ENCODE measurements at places on chromosomes 4 and X. TPM values are rescaled to one million over a fixed set of nuclear protein-coding genes. Genes with fewer than 3 reads are reported as not detected.
A peak's percentile ranks its signal among the peaks of the same experiment; 100 is the strongest.

RADX gene
- polyA plus RNA-seq, result 5.2 TPM

ERAS gene
- polyA plus RNA-seq, result 0.16 TPM

GRCh38 chrX:41302370-41302769, 31.6 kb upstream of the DDX3X start:
- no peak for DNase-seq

- DNase-seq, result no peak
These were observed 32.3 kb downstream of the MED28 start for GRCh38 chr4:17646693-17647092.

DNA sequence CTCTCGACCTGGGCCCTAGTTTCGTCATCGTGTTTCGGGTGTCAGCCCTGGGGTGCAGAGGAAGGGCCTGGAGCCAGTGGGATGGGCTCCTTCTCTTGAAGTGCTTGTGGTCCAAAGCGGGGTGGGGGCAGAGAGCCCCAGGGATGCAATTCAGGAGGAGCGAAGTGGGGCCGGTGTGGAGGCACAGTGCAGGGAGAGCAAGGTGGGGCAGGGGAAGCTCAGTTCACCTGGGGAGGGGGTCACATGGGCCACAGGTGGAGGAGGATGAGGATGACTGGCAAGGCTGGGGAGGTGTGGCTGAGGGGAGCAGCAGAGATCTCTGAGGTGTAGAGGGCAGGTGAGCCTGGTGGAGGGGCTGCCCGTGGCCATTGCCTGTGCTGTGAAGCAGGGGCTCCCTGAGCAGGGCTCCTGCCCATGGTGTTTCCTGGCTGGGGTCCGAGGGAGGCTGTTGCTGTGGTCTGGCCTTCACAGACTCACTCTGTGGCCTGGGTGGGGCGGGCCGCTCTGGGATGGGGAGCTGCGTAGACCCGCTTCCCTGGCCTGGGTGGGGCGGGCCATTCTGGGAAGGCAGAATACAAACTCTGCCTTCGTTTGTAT, 6.9 kb downstream of the SORCS2 start:
- no peak for DNase-seq

DNA sequence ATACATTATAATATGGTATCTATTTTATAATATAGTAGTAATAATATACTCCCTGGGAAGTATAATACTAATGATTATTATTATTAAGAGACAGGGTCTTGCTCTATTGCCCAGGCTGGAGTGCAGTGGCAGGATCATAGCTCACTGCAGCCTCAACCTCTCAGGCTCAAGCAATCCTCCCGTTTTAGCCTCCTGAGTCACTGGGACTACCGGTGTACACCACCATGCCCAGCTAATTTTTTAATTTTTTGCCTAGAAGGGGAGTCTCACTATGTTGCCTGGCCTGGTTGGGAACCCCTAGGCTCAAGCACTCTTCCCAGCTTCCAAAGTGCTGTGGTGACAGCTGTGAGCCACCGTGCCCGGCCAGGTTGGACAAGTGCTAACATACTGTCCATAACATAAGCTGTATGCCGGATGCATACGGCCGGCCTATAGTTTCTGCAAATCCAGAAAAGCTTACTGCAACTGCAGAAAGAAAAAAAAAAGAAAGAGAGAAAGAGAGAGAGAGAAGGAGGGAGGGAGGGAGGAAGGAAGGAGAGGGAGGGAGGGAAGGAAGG, 94.2 kb upstream of the PPP2R3B start:
- no peak for DNase-seq

NEIL3 gene
- 8.1 TPM for polyA plus RNA-seq

DNA sequence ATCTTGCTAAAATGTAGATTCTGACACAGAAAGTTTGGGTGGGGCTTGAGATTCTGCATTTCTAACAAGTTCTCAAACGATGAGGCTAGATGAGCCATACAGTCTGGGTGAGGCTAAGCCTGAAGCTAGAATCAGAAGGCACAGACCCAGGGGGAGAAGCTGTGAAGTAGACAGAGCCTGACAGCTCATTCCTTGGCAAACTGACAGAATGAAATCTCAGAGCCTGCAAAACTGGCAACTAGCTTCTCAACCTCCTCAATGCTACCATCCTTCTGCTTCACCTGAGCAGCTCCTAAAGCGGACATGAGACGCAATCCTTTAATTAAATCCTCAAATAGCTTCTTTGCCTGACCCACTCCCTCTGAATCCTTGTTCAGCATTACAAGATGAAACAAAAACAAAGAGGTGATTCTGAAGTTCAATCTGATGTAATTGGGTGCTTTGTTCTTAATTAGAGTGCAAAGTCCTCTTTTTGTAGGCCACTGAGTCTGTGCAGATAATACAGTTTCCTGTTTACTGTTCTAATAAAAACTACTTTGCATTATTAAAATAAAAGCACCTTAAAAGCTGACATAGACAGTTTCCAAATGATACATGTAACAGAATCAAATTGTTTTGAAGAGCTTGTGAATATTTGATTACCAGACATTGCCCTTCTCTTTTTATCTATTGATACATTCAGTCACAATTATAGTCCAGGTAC, 71.0 kb upstream of the BMP2K start:
- no peak for DNase-seq

- DNase-seq, result no peak
These were observed 14.8 kb downstream of the GABRQ start for GRCh38 chrX:152652467-152652866.

TCP11X2 gene
- polyA plus RNA-seq, result 0.87 TPM

MAGEA1 gene
- polyA plus RNA-seq, result not detected

GRCh38 chr4:67885762-67886161, 2.0 kb upstream of the TMPRSS11D start:
- no peak for DNase-seq

CEP44 gene
- polyA plus RNA-seq, result 19.5 TPM

DNA sequence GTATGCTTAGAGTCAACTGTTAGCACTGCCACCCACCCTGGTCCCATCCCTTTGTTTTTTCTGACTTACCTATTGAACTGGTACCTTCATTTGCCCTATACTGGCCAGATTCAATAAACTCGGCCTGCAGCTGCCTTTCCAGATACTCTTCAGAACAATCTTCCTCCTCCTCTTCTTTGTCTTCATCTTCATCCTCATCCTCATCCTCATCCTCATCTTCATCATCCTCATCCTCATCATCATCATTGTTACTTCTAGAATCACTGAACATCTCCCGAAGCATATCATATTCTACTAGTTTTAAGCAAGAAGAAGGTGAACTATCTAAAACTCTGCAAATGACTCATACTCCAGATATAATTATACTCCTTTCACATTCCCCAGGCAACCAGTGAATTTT, 14.9 kb downstream of the TAF7L start:
- DNase-seq, result no peak

CXorf49 gene
- polyA plus RNA-seq, result not detected

DNA sequence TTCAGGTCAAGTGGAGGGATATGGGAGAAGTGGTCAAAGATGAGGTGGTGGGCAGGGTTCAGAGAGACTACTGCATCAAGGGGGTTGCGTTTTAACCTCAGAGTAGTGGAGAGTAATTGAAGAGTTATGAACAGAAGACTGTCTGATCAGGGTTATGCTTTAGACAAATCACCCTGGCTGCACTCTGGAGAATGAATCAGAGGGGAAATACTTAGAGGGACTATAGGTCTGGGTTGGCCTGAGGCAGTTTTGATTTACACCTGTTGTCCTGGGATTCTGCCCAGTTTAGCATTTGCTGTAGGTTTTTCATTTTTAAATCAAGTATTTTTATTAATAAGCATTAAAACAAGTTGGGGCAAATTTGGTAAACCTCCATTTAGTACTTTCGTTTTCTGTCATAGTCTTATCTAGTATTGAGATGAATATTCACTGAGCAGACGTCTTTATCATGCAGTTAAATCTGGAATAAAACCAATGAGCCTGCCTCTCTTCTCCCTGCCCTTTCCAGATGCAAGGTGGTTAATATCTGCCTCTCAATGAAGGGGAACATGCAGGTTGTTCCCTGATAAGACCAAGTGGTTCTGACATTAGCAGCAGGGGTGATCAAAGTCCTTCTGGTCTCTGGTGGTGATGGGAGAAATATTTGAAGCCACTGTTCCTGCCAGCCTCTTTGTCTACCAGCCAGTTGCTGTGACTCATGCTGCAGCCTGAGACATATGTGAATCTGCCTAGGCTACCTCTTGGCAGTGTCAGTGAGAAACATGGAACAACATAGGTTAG, 116.0 kb upstream of the RPS6KA3 start:
- DNase-seq, result no peak

- no peak for DNase-seq
These were observed 27.8 kb downstream of the BANK1 start for GRCh38 chr4:101818362-101818761.

DNA sequence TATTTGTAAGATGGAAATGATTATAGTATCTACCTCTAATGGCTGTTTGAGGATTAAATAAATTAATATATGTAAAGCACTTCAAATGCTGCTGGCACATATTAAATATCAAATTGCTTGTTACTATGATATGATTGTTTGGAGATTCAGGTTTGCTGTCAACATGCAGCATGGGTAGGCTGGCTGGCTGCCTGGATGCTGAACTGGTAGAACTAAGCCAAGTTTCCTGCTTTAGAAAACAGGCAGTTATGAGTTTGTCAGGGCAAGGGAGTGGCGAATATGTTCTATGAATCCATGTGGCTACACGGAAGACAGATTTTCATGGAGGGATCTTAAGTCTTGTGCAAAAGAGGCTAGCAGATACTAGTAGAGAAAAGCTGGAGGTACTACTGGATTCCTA, 239.6 kb downstream of the GBA3 start:
- no peak for DNase-seq

GRCh38 chrX:75276666-75277065, 2.8 kb downstream of the UPRT start:
- DNase-seq, result no peak

SLC4A4 gene
- 72.6 TPM for polyA plus RNA-seq

GRCh38 chr4:174702979-174703478, 126.0 kb downstream of the GLRA3 start:
- DNase-seq, result no peak

GRCh38 chrX:71543316-71543715, 10.4 kb downstream of the OGT start:
- no peak for DNase-seq

- no peak for DNase-seq
These were observed 146.5 kb downstream of the ANKRD50 start for GRCh38 chr4:124566030-124566429.

- DNase-seq, result peak; percentile 25
These were observed 56.7 kb upstream of the RASSF6 start for GRCh38 chr4:73676861-73677323.

DNA sequence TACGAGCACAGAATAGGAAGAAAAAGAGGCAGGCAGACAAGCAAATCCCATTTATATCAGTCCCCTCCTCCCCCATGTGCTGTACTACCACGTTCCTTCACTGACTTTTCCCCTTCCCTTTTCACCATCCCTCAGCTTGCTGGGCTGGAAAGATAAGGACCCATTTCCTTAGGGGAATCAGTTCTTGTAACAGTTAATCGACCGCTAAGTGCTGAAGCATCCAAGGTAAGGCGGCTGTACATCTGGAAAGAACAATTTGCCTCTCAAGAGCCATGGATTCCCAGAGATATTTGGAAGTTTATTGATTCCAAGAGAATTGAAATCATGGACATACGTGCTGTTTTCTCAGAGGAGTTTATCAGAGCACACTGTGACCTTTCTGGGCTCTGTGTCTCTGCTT, 1688.0 kb downstream of the STIM2 start:
- no peak for DNase-seq

- no peak for DNase-seq
These were observed 762.0 kb downstream of the CCSER1 start for GRCh38 chr4:90889171-90889570.

GRCh38 chr4:73693811-73694210, 46.6 kb upstream of the CXCL8 start:
- DNase-seq, result no peak

- no peak for DNase-seq
These were observed 68.0 kb upstream of the MSX1 start for GRCh38 chr4:4791299-4792111.

EGFL6 gene
- polyA plus RNA-seq, result 18.3 TPM

DNA sequence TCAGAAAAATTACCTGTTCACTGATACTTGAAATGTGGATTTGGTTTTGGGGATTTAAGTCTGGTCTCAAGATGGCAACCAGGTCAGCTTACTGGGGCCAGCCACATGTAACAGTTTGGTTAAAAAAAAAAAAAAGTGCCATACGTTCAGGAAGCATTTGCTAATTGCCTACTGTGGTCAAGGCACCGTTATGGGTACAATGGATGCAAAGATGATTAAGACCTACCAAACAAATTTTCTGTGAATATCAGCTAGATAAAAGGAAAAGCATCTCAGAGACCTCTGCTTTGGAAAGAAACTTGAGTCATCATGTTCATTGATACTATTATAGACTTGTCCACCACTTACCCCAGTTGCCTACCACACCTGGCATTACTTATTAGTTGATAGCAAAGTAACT, 80.9 kb downstream of the FNIP2 start:
- DNase-seq, result no peak

DNA sequence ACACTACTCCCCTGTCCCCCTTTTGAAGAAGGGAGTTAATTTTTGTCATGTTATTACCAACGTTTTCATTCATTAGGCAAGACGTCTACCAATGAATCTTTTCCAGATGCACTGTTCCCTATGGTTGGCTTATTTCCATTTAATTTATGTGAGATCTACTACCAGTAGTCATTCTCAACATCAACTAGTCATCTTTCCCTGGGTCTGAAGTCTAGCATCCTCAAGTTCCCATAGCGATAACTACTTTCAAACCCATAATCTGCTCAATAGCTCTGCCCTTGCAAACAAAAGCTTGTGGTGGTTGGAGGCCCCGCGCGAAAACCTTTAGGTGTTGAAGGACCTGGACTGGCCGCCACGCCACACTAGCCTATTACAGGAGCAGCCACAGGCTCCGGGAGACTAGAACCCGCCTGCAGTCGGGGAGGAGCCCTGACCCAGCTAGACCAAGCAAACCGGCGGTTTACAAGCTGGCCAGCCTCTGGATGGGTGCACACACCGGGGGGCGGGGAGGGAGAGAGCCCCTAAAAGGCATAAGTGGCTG, 746 bp downstream of the PPAT start:
- no peak for DNase-seq

GRCh38 chr4:112234952-112235609, 3.5 kb downstream of the AP1AR start:
- DNase-seq, result peak; percentile 25

USP26 gene
- polyA plus RNA-seq, result not detected

GDPD2 gene
- 1.8 TPM for polyA plus RNA-seq

DNA sequence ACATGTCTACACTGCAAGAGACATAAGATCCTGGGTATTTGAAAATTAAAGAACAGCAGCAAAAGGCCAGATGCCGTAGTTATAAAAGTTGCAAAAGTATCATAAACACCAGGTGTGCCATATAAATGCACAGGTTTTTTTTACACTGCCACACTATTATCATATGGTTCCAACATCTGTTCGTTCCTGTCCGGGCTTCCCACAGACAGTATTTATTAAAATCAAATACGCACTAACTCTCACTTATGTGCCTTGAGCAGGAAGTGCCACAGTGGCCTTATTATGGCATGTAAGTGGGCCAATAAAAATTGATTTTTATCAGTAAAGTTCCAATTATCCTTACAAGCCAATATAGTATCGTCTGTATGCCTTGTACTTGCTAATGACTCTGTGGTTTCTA, 873.2 kb downstream of the RPA4 start:
- DNase-seq, result no peak

EREG gene
- polyA plus RNA-seq, result 0.16 TPM

Measured in renal cortex interstitium (tissue), 15 donors.